ENCODE measurements at places on chromosomes 6 and 20. TPM values are rescaled to one million over a fixed set of nuclear protein-coding genes. Genes with fewer than 3 reads are reported as not detected.

GRCh38 chr20:49278818-49279676, 1.2 kb upstream of the ZNFX1 start:
- peak; percentile 78 for DNase-seq

The OR11A1 gene
- not detected for total RNA-seq

DNA sequence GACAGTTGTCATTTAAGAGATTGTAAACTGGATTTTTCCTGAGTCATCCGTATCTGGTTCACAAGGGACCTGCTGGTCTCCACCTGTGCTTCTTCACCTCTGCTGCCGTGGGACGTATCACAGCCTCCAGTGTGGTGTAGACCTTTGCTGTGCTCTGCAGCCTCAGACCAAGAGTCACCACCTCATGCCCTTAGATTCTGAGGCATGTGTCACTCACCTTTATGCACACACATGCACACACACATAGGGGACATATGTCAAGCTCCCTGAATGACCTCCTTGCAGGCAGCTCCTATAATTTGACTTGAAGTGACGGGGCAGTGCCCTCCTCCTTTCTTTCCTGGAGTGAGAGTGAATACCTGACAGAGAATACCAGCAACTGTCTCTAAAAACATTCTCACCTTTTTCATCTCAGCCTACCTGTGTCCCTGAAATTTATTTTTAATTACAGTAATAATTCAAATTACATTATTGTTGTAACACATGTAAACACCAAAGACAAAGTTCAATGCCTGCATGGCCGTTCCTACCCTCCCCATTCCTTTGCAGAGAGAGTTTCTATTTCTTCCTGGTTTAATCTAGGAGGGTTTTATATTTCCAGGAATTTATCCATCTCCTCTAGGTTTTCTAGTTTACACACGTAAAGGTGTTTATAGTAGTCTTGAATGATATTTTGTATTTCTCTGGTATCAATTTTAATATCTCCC, 3.5 kb downstream of the SLC17A4 start:
- DNase-seq = no peak

GRCh38 chr6:45185403-45186251, 142.5 kb upstream of the RUNX2 start:
- no peak for DNase-seq

The CLVS2 gene
- not detected for total RNA-seq

GRCh38 chr6:158206740-158207421, 38.7 kb downstream of the GTF2H5 start:
- DNase-seq = no peak

DNA sequence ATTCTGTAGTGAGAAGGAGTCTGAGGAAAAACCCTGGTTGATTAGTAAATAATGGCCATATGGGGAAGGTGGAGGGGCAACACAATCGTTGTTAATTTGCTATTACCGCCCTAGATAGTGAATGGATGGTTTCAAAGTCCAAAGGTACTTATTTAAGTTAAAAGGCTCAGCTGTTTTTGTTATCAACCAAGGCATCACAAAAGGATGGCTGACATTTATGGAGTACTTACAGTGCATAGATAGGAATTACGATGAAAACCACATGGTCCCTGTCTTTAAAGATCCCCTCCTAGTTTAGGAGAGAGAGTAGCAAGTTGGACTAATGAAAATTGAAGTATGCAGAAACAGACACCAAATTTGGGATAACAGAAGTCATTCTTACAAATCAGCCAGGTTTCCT, 319.6 kb downstream of the CDKAL1 start:
- no peak for DNase-seq

DNA sequence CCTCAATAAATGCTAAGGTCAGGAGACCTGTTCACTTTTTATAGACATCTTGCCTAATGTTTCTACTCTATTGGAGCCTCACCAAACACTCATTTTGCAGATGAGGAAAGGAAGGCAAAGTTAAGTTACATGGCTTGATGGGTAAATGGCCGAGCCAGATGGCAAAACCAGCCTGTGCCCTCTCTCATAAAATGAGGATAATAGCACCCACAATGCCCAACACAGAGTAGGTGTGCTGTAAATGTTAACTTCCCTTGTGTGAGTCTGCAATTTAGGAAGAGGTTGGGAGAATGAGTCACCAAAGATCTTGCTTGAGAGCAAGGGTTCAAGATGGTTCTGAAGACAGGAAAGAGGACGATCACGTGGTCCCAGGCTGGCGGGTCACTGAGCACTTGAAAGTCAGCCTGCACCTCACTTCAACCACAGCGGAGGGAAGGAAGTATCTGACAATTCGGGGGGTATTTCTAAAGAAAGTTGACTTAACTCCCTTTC, 3.3 kb downstream of the KCNK5 start:
- DNase-seq = peak; percentile 84

The PSMB8 gene
- 147 TPM for total RNA-seq

DNA sequence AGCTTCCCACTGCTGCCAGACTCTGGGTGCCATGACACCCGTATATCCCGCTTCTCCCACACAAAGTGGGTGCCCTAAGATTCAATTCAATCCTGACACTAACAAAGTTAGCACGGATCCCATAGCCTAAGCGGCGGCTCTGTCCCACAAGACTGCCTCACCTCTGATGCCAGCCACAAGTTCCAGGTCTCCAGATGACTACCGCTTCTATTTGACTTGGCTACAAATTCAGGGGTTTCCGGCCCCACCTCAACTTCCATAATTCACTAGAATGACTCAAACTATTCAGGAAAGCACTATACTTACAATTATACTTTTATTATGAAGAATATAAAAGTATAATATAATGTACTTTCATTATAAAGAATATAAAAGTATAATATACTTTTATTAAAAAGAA, 24.8 kb upstream of the SLC22A23 start:
- DNase-seq = no peak
